NCI-H1930 (cell line): ENCODE measurements at places on chromosomes 3 and 15.

- no peak for DNase-seq
These were observed 193.8 kb upstream of the TLE3 start for GRCh38 chr15:70291305-70292075.

DNA sequence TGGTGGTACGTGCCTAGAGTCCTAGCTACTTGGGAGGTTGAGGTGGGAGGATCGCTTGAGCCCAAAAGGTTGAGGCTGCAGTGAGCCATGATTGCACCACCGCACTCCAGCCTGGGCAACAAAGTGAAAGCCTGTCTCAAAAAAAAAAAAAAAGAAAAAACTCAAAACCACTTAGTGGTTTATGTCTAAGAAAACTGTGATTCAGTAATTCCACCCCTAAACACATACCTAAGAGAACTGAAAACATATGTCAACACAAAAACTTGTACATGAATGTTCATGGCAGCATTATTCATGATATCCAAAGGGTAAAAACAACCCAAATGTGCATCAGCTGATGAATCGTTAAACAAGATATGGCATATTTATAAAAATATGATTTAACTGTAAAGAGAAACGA, 14.3 kb downstream of the SPG21 start:
- DNase-seq, result no peak

- no peak for DNase-seq
These were observed 704.2 kb downstream of the EDEM1 start for GRCh38 chr3:5891711-5892110.

DNA sequence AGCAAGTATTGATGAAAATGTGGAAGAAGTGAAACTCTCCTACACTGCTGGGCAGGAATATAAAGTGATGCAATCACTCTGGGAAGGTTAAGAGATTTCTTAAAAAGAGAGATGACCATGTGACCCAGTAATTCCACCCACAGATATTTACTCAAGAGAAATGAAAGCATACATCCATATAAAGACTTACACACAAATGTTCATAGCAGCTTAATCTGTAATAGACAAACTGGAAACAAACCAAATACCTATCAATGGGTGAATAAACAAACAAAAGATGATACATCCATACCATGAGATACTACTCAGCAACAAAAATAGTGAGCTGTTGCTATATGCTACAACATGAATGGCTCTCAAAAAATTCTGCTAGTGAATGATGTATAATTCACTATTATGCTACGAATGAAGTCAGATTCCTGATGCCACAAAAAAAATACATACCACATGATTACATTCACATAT, 463.3 kb downstream of the MAGI1 start:
- DNase-seq, result no peak

DNA sequence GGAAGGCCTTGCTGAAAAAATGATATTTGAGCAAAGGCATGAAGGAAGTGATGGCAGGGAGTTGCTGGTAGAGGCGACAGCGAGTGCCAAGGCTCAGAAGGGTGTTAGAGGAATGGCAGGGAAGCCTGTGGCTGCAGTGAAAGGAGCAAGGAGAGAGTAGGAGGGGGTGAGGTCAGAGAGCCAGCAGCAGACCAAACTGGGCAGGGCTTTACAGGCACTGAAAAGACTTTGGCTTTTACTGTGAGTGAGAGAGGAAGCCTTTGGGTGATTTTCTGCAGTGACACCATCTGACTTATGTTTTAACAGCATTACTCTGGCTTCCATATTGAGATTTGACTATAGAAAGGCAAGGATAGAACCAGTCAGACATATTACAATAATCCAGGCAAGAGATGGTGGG, 11.4 kb downstream of the TICRR start:
- no peak for DNase-seq

DNA sequence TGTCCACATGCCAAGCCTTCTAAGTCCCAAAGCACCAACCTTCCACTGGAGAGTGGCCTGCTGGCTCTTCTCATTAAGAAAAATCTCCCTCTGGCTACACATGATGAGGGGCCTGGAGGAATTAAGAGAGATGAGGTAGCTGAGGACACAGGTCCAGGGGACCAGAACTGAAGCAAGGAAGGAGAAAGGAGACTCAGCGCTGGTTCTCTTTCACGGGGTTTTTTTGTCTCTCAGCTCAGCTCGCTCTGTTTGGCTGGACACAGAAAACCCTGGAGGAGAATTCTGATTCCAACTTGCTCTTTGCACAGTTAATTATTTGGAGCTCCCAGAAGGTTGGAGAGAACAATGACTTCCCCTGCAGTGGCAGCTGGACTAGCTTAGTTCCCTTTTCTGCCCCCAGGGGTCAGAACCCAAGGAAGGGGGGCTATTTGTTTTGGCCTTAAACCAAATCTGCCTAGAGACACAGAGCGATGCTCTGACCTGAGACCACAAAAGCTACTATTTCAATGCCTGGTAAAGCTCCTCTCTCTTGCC, 507.6 kb downstream of the FHIT start:
- no peak for DNase-seq

- DNase-seq, result no peak
These were observed 84.4 kb downstream of the THSD4 start for GRCh38 chr15:71199384-71200351.
